ENCODE measurements at places on chromosomes 13 and 19.

GRCh38 chr13:94416454-94417080, 62.9 kb downstream of the DCT start:
- peak; percentile 12 for DNase-seq

GRCh38 chr13:38042771-38043170, 173.2 kb upstream of the TRPC4 start:
- no peak for DNase-seq

GRCh38 chr19:45643927-45644771, 5.0 kb upstream of the EML2 start:
- DNase-seq, result peak; percentile 13

GRCh38 chr13:27962128-27962841, 6.8 kb downstream of the CDX2 start:
- no peak for DNase-seq

GRCh38 chr13:48902368-48902767, 73.3 kb upstream of the FNDC3A start:
- DNase-seq, result no peak

- DNase-seq, result no peak
Observed at GRCh38 chr13:98500963-98501421, 75.9 kb downstream of the STK24 start.

- DNase-seq, result no peak
Observed at GRCh38 chr13:36288794-36289391, 8.7 kb downstream of the CCDC169 start.

DNA sequence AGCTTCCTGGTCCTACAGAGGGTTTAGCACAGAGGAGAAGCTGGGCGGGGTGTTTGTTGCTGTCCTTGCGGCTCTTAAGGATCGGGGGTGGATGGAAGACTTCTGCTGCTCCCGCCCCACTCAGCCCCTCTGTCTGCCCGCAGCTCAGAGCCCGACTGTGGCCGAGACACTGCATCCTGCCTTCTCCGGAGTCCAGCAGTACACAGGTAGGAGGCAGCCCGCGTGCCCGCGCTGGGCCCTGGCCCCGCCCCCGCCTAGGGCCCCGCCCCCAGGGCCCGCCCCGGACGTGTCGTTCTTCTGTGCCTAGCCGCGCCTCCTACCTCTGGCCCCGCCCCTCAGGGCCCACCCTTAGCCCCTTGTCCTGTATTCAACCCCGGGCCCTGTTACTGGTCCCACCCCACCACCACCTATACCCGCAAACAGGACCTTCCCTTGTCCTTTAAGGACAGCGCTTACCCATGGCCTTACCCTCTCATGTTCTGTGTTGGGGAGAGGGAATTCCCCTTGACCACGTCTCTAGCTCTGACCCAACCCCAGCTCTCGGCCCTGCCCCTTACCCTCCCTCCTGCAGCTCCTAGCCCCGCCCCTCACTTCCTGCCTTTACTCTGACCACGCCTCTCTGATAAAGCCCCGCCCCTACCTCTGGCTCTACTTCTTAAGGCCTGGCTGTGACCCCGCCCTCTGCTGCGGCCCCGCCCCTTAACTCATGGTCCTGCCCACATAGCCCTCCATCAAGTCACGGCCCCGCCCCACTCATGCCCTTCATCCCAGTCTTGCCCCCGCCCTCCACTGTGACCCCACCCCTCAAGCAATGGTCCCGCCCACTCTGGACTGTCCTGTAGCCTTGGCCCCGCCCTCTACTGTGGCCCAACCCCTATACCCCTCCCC, 60.5 kb downstream of the CELF5 start:
- no peak for DNase-seq

DNA sequence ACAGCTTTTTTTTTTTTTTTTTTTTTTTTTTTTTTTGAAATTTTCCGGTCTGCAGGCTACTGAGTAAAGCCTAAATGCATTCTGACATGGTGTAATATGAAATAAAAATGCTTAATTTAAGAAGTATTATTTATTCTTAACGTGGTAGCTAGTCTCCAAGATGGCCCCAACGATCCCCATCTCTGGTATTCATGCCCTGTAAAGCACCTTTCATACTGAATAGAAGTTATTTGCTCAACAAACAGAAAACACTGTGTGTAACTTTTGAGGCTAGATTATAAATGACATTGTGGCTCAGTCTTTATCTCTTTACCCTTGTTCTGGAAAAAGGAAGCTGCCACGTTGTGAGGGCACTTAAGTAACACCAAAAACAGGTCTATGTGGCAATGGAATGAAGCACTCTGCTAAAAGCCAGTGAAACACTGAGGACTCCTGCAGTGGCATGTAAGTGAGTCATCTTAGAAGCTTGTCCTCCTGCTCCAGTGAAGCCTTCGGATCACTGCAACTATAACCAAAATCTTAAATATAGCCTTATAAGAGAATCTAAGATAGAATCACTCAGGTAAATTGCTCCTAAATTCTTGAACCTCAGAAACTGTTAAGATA, 128.7 kb downstream of the UGGT2 start:
- no peak for DNase-seq
